ENCODE measurements at places on chromosomes 1 and 21.

DNA sequence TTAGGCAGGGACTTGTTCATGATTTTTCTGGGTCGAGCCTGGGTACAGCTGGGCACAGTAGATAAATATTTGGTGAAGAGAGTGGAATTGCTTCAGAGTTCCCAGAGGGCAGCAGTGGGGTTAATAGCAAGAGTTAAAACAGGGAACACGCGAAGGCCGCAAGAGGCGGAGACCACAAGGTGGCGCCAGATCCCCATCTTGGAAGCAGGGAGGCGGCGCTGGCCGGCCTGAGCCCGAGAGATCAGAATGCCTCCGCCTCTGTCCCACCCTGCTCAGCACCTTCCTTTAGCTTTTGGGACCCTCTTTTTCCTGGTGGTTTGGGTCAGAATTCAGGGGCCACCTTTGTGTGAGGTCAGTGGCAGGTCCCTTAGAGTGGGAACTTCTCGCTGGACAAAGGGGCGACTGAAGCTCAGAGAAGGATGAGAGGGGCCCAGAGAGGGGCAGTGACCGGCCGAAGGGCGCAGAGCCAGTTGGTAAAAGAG lies 6.5 kb upstream of the PADI2 start:
- DNase-seq: peak; percentile 81

DNA sequence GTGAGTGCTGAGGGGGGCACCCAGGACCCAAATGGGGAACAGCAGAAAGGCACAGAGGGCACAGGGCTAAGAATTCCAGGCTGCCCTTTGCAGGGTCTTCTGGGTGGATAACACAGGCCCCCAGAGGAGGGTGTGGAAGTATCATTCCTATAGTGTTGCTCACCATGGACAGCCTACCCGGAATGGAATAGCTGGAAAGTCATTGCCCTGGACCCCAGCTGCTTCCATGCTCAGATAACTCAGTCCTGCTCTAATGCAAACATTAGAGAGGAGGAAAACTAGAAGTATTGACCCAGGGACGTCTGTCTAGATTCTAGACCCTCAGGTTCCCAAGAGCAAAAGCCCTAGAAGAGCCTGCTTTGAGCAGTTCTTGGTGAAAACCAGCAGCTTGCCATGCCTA lies 24.7 kb downstream of the SLC6A17 start:
- no peak for DNase-seq

DNA sequence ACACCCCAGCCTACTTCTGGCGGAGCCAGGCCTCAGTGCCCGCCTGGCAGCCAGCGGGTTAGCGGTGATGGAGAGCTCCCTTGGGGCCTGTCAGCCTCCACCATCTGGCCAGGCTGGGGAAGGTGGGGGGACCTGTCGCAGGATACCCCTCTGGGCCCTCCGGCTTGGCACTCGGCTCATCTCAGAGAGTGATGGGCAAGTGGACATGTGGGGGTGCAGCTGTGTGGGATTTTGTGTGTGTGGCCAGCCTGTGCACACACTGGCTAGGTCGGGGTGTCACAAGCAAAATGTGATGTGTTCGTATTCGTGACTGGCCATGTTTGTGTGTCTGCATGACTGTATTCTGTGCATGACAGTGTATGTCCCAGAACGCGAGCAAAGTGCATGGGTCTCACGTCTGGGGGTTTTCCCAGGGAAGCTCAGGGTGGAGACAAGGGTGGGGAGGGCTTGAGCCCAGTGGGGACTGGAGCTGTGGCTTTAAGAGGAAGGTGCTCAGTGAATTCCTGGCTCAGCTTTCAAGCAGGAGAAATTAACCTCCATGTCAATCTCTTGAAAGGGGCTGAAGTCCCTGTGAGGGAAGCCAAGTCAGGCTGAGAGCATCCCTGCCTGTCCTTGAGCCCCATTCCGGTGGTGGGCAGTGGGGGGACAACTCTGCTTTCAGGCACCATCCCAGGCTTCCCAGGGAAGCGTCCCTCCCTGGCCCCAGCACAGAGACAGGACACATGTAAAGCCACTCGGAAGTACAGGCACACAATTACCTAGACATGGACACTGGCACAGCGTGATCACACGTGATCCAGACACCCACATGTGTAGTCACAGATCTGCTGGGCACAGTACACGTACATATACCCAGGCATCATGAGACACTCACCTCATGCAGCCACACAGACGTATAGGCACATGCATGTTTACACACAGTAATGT lies 21.1 kb upstream of the ADGRB2 start:
- DNase-seq: no peak

DNA sequence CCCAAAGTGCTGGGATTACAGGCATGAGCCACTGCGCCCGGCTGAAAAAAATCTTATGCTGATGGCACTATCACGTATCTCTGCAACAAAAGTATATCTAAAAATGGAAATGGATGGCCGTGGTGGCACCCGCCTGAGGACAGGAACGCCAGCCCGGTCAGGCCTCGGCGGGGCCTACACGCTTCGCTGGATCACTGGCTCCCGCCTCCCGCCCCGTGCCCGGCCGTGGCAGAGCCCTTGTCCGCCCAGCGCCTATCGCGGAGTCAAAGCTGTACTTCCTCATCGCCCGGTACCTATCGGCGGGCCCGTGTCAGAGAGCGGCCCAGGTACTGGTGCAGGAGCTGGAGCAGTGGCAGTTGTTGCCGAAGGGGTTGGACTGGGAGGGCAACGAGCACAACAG lies 28.8 kb upstream of the PDPN start:
- no peak for DNase-seq

GRCh38 chr21:34904526-34905217 lies 144.4 kb downstream of the RUNX1 start:
- no peak for DNase-seq

GRCh38 chr1:40344597-40344996 lies 27.5 kb upstream of the COL9A2 start:
- DNase-seq: no peak

DNA sequence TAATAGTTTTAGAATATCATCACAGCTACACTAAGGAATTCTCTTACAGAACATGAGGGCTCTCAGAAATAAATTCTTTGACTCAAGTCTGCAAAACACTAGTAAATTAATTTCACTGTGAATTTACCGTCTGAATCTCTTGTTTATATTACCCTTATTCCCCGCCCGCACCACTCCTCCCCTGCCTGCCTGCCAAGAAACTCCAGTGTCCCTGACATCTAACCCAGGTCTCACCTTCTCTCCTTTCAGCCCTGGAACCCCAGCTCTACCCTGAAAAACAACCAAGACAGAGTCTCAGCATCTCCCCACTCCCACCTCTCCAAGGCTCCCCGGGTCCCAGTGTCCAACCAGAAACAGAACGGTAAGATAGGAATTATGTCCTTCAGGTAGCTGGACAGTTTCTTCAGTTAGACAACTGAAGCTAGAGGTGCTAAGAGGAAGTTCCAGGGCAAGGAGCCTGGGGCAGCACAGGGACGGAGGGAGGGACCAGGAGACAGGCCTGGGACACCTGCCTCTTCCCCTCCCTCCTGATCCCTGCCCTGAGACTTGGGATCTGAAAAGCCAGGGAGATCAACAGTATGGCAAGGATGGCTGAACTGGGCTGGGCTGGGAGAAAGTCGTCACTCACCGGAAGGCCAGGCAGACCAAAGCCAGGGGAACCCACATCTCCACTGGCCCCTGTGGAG lies 15.4 kb downstream of the COL16A1 start:
- DNase-seq: no peak

GRCh38 chr1:213484758-213485157 lies 433.7 kb downstream of the RPS6KC1 start:
- DNase-seq: no peak

DNA sequence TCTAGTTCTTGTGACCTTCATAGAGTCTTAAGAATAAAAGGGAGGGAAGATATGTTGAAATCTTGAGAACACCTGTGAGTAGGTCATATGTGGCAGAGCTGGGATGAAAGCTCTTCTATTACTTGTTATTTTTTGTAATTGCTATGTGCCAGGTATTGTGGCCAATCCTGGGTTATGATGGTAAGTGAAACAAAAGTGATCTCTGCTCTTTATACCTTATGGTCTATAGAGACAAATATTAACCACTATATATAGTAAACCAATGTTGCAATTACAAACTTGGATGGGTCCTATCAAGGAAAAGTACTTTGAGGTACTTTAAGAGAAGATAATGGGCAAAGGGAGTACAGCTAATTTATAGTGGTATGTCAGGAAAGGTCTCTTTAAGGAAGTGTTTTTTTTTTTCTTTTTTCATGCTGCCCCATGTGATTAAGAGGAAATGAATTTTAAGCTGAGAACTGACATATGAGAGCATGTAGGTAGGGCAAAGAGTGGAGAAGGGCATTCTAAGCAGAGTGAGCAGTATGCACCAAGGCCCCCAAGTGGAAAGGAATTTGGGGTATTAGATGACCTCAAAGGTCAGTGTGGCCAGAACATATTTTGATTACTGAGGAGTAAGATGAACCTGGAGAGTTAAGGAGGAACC lies 43.3 kb downstream of the POU2F1 start:
- no peak for DNase-seq

GRCh38 chr1:10075732-10076131 lies 43.0 kb downstream of the UBE4B start:
- no peak for DNase-seq

DNA sequence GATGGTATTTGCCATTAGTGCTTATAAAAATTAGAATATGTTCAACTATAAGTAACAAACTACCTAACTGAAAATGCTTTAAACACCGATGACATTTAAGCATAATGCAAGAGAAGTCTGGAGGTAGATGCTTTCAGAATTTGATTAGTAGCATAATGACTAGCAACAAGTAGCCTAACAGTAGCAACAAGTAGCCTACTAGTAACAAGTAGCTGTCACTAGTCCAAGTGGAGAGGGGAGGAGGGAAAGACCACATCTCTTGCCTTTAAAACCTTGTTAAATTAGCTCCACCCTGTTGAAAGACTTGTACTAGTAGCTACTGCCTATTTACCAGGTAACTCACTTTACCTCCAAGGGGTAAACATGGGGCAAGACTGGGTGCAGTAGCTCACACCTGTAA lies 7.9 kb downstream of the GPR88 start:
- DNase-seq: no peak

DNA sequence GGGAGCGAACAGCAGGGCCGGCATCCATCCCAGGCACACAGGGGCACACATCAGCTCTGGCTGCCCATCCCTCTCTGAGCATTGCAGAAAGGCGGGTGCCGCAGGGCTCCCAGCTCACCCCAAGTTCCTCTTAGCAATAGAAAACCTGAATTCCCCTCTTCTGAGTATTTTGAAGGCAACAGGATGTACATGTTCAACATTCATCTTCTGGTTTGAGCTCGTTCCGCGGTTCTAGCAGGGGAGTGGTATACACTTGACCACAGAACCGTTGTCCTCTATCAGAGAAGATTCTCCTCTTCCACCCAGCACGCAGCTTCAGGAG lies 23.6 kb downstream of the ACTA1 start:
- no peak for DNase-seq

GRCh38 chr1:32394890-32395432 lies 720 bp upstream of the BSDC1 start:
- peak; percentile 23 for DNase-seq

DNA sequence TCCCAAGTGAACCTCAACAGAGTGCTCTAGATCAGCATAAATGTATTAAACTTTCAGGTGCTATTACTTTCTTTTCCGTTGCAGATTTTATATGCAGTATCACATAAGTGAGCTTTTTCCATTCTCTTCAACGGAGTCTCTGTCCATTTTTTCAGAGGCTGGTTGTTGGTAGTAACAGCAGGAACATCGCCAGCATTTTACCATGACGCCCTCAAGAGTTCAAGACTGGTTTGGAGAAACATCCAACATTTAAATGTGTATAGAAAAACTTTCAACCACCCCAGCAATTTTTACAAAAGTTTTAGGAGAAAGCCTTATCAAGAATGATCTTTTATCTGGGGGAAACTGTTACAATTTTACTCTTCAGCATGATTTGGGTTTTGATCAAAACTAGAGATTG lies 117.0 kb downstream of the TGFB2 start:
- DNase-seq: no peak

DNA sequence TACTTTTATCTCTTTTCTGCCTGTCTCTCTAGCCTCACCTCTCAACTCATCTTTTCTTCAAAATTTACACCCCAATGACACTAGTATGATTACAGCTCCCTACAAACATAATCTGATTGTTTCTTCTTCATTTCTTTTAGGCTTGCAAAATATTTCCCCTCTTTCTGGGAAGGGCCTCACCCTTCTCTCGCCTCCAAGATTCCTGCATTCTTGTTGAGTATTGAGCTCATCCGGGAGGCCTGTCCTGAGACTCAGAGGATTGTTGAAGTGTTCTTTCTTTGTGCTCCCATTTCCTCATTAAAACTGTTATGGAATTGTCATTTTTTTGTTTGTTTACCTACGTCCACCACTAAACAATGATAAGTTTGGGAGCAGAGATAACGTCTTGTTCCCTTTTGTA lies 99.1 kb upstream of the CHRM3 start:
- DNase-seq: no peak

GRCh38 chr1:229275005-229275404 lies 4.1 kb downstream of the RAB4A start:
- no peak for DNase-seq

DNA sequence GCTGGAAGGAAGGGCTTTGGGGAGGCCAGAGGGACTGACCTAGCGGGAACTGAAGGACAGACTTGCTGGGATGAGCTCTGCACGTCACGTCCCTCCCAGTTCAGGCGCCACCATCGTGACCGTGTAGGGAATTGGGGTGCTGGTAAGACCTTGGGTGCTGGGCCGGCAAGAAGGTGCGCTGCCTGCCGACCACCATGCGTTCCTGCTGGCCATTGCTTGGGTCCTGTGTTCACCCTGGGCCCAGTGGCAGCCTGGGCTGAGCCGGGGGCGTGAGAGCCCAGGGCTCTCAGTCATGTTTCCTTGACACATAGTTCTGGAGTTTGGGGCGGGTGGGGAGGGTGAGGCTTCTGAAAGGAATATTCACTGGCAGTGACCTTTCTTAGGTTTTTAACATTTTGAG lies 176.0 kb downstream of the CAMTA1 start:
- DNase-seq: no peak

DNA sequence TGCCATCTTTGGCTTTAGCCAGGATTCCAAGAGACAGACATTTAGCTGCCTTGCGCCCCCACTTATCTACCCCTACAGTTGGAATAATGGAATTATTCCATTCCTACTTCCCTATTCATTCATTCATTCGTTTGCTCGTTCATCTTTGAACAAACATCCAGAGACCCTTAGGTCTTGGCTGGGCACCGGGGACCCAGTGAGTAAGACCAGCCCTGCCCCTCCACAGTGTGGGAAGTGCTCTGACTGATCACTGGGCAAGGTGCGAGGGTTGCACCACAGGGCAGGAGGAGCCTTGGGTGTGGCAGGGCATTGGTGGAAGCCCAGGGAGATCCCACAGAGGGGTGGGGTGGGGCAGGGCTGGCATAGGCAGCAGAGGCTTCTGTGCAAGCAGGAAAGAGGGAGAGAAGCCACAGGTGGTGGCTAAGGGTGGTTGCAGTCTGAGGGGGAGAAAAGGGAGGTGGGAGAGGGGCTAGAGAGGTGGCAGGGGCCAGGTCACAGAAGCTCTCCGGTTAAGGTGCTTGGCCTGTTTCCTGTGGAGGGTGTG lies 35.0 kb upstream of the TMEM61 start:
- peak; percentile 63 for DNase-seq
